ENCODE measurements at places on chromosomes 7 and 10. TPM values are rescaled to one million over a fixed set of nuclear protein-coding genes. Genes with fewer than 3 reads are reported as not detected.
A peak's percentile ranks its signal among the peaks of the same experiment; 100 is the strongest.

DNA sequence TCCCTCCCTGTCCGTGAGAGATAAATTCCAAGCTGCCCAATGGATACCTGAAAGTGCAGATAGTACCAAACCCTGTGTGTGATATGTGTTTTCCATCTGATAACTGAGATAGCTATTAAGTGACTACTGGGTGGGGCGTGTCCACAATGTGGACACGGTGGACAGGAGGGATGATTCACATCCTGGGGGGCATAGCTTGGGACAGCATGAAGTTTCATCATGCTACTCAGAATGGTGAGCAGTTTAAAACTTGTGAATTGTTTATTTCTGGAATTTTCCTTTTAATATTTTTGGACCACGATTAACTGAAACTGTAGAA lies 158.6 kb downstream of the CREB5 start:
- DNase-seq = no peak

GRCh38 chr10:94315975-94316464 lies 46.7 kb downstream of the NOC3L start:
- DNase-seq = no peak

The FAM180A gene
- polyA plus RNA-seq = not detected

- no peak for DNase-seq
Measured at GRCh38 chr7:25240896-25241295, 12.6 kb upstream of the NPVF start.

The IRF5 gene
- 2.7 TPM for polyA plus RNA-seq

The THAP5 gene
- polyA plus RNA-seq = 7.6 TPM

GRCh38 chr10:4181621-4182049 lies 396.6 kb upstream of the KLF6 start:
- DNase-seq = no peak

DNA sequence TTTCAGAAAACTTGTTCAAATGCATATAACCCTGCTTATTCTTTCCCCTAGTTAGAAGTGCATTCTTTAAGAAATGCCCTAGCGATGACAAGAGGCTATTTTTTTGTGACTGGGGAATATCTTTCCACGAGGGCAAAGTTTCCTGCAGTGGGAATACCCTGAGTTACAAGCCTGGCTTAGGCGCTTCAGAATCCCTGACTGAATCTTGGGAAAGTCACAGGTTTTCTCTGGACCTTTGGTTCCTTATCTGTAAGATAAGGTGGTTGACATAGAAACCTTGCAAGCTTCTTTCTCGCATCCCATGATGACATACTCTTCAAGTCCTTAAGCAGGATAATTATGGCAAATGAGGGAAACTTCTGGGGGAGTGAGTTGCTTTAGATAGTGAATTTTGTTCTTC lies 80.5 kb upstream of the FZD8 start:
- no peak for DNase-seq

DNA sequence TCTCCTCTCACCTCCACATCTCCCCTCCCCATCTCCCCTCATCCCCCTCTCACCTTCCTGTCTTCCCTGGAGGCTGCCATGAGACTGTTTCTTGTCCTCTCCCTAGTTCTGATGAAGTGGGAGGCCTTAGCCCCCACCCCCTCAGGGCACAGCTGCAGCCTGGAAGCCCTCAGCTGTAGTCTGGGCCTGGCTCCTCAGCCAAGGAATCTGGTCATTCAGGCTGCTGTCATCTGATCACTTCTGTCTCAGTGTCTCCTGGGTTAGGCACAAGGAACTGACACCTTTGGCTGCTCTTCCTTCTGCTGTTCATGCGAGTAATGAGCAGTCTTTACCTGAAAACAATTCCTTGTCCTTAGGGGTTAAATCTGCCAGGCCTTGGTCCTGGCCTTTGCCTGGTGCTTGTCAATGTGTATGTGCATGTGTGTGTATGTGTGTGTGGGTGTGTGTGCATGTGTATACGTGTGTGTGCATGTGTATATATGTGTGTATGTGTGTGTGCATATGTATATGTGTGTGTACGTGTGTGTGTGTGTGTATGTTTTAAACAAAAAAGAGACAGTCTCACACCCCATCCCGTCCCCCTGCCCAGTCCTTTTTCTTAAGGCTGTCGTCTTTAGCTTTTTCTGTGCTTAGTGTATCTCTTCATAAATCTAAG lies 153.5 kb upstream of the TMEM72 start:
- DNase-seq = no peak

GRCh38 chr10:70175516-70175915 lies 5.2 kb upstream of the SAR1A start:
- DNase-seq = no peak

The CASD1 gene
- 11.6 TPM for polyA plus RNA-seq

DNA sequence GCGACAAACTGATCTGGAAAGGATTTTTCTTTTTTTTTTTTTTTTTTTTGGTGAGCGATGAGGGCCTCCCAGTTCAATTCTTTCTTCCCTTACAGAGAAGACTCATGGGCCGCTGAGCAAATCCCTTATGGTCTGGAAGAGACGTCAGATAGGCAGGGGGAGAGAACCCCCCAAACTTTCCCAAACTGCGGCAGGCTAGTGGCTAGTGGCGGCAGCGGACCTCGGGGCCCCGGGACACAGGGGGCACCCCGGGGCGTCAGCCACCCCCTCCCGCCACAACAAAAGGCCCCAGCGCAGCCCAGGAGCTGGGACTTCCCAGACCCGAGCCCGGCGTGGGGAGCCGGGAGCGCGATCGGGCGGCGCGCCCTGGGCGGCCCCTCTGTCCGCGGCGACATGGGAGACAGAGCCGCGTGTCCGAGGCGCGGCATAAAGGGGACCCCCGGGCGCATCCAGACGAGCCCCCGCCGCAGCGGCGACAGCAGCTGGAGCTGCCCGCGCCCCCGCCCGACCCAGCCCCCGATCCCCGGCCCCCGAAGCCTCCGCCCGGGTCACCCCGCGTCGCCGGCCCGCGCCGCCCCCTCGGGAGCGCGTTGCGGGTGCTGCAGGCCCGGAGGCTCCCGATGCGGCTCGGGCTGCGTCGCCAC lies 755 bp downstream of the FAM171A1 start:
- peak; percentile 72 for DNase-seq

The IQUB gene
- 0.20 TPM for polyA plus RNA-seq

Data from brain (organoid and tissue), 16 donors.